ENCODE measurements at places on chromosomes 1 and 21.

DNA sequence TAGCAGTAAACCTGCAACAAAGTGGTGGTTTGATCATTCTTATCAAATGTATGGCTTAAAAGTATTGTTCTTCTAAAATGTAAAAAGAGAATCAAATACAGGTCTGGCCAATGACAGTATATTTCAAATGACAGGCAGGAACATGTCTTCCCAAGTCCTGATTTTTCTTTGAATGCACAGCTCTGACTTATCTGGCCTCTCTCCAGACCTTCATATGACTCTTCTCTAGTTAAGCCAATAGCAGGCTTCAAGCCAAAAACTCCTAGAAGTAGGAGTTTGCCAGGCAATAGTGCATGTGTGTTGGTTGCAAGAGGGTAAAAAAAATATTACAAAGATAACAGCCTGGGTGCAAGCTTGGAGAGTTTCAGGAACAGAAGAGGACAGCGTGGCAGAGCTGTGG, 345.5 kb downstream of the SMYD3 start:
- DNase-seq: no peak

- no peak for DNase-seq
These were observed 33.4 kb downstream of the GNAT2 start for GRCh38 chr1:109586055-109586454.

GRCh38 chr1:59557549-59557885, 257.2 kb upstream of the HOOK1 start:
- no peak for DNase-seq

- peak; percentile 19 for DNase-seq
These were observed 94.3 kb downstream of the PSMG1 start for GRCh38 chr21:39088831-39089380.

- DNase-seq: peak; percentile 85
These were observed 25.2 kb downstream of the CA6 start for GRCh38 chr1:8970870-8971337.

DNA sequence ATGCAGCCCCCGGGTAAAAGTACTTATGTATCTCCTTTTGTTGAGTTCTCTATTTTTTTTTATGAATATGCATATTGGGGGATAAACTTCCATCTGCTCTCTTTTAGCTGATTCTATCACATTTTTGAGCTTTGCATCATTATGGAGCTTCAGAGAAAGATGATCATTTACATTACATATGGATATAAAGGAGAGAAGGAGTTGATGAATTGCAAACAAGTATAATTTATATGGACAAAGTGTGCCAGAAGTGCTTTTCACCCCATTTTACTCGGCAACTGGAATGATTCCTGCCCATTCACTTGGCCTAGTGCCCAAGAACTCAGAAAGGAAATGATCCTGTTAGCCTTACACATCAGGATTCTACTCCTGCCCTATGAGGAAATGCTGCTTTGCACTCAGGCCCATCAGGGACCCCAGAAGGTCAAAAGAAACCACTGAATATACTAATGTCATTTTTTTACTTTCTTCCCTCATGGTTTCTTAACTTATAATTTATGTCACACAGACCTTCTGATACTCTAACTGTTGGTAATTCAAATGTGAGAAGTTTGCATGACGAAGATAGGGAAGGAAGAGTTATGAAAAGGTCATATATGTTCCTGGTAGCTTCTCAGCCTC, 65.6 kb downstream of the SAMSN1 start:
- DNase-seq: no peak

DNA sequence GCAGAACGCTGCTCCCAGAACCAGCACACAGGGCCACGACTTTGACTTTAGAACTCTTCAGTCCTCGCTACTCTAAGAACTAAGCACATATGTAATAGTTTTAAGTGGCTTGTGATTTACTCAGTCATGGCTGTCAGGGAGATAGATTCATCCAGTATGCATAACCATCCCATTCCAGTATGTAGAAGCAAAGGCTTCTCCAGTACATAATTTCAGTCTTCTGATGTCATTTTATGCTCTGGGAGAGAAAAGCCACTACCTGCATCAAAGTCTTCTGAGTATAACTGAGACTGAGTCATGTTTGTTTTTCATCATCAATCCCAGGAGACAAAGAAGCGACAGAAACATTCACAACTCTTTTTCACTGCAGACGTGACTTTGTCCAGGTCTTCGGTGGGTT, 885.7 kb downstream of the PLA2G4A start:
- no peak for DNase-seq

- no peak for DNase-seq
These were observed 22.1 kb downstream of the ECHDC2 start for GRCh38 chr1:52899445-52899894.

DNA sequence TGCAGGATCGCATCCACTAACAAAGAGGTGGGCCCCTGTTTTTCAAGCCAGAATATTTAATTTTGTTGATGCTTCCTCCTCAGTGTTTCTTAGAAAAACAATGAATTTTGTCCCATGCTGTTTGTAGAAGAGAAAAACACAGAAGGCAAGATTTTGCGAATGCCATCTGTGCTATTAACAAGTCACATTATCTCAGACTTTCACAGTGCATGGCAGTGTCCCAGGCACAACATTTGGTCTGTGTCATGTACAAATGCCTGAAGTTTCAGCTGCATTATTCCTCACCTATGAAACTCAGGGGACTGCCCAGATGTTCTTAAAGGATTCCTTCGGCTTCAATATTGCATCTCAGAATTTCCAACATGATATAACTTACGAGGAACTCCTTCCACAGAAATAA, 99.6 kb upstream of the ZC3H11B start:
- no peak for DNase-seq

GRCh38 chr1:165300400-165300903, 56.1 kb downstream of the LMX1A start:
- no peak for DNase-seq

DNA sequence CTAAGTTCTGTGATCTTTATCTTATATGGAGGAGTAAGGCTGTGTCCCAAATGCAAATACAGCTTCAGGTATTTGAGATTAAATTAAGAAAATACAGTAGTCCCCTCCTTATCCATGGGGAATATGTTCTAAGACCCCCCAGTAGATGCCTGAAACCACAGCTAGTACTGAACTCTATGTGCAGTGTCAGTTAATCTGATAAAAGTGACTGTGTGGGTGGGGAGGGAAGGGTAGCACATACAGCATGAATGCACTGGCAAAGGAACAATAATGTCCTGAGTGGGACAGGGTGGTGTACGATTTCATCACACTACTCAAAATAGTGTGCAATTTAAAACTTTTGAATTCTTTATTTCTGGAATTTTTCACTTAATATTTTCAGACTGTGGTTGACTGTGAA, 83.1 kb downstream of the HS2ST1 start:
- DNase-seq: no peak

DNA sequence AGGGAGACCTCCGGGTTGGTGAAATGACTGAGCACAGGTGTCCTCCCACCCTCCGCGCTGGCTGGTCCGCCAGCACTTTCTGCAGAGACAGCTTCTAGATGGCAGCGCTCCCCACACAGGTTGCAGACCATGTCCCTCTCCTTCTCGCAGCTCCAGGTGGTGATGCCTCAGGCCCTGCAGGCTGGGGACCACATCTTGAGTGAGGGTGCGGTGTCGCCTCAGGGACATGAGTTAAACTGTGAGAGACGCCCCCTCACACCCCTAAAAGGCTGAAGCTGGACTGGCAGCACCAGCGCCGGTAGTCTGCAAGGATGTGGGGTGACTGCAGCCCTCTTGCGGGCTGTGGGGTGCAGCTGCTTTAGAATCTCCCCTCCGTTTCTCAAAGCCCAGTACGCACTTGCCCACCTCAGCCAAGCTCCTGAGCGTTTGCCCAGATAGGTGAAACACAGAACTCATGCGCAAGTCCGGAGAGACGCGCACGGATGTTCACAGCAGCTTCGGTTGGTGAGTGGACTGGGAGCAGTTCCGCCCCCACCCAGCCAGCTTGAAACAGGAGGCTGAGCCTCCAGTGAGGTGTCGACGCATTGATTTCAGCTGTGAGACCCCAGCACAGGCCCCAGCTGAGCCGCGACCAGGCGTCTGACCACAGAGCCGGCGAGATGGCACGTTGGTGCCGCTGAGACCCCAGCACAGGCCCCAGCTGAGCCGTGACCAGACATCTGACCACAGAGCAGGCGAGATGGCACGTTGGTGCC, 28.6 kb downstream of the COL6A1 start:
- DNase-seq: no peak
